ENCODE measurements at places on chromosomes 5 and 9.

GRCh38 chr9:109966643-109967368, 186.8 kb downstream of the PALM2AKAP2 start:
- DNase-seq: no peak

DNA sequence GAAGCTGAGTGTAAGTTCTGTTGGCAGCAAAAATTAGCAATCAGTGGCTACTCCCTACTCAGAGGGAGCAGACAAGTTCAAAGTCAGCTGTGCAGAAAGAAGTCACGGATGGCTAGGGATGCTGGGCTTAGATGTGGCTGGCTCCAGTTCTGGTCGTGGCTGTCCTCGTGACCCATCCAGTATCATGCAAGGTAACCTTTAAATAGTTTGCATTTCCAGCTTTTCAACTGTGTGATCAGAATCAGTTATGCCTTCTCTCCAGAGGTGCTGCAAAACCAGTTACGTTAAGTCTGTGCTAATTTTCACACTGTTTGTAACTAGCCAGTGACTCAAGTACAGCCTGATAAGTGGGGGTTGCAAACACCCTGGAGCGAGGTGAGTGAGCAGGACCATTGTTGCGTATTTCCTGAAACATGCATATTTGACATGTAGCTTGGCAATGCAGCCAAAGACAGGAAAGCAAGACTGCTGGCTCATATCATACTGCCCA, 302.4 kb downstream of the ATPSCKMT start:
- DNase-seq: no peak

GRCh38 chr5:120605325-120606079, 141.4 kb downstream of the PRR16 start:
- no peak for DNase-seq

DNA sequence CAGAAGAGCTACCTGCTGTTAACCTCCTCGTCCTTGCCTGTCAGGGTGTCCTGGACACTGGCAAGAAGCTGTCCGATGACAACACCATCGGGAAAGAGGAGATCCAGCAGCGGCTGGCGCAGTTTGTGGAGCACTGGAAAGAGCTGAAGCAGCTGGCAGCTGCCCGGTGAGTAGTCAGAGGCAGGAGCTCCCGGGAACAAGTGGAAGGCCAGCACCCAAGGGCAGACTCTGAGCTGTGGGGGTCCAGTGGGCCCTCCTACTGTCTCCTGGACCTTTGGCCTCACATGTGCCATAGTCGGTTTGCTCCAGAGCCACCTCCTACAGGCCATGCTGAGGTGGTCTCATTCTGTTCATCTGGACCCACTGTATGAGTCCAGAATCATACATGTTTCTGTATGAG, 38.7 kb downstream of the DYNC2I2 start:
- no peak for DNase-seq

GRCh38 chr9:71025201-71025600, 96.2 kb downstream of the TRPM3 start:
- DNase-seq: no peak

- no peak for DNase-seq
Observed at GRCh38 chr5:1037123-1037670, 28.6 kb downstream of the NKD2 start.

DNA sequence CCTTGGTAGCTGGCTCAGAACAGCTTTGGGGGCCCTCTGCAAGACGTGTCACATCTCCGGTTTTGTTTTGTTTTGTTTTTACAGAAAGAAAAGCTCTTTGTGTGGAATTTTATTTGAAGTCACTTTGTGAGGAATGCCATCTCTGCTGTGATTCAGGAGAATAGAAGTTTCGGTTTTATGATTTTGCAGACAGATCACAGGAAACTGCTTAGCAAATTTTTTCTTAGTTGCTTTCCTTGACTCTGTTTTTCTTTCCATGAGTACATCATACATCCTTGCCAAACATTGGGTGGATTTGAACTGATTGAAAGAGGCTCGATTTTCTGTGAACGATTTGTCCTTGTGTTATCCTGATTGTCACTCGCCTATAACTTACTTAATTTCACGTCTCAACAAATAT, 5.1 kb downstream of the SEMA5A start:
- no peak for DNase-seq

- DNase-seq: no peak
Observed at GRCh38 chr9:5799314-5799713, 33.6 kb downstream of the ERMP1 start.

DNA sequence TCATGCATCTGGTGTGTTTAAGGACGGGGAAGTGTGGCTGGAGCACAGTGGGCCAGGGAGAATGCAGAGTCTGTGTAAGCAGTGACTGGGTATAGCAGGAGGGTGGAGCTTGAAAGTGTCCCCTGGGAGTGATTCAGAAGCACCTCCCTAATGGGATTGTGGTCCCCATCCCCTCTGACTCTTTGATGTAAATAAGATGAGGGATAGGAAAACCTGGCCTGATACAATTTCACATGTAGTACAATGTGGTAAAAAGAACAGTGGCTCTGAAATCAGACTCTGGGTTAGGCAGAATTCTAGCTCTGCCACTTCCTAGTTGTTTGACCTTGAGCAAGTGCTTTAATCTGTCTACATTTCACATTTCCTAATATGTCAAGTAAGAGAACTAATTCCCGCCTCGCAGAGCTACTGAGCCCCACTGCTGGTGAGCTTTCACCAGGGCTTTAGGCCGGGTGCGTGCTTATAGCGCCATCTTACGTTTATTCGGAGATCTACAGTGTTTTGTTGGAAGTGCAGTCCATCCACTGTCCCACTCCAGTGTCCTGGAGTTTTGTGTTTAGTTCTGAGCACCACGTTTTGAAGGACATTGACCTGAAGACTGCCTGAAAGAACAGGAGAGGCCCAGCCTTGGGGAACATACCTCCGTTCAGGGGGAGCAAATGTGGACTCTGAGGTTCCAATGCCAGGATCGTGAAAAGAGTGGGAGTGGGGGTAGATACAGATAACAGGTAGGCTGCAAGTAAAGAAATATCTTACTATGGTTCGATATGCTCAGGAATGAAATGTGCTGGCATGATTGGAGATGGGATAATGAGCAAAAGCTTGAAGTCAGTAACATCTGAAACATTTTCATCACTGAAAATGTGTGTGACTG, 51.2 kb upstream of the TESK1 start:
- peak; percentile 58 for DNase-seq

GRCh38 chr9:24698881-24699518, 153.3 kb upstream of the IZUMO3 start:
- no peak for DNase-seq

- DNase-seq: no peak
Observed at GRCh38 chr9:14071484-14071883, 242.5 kb downstream of the NFIB start.

DNA sequence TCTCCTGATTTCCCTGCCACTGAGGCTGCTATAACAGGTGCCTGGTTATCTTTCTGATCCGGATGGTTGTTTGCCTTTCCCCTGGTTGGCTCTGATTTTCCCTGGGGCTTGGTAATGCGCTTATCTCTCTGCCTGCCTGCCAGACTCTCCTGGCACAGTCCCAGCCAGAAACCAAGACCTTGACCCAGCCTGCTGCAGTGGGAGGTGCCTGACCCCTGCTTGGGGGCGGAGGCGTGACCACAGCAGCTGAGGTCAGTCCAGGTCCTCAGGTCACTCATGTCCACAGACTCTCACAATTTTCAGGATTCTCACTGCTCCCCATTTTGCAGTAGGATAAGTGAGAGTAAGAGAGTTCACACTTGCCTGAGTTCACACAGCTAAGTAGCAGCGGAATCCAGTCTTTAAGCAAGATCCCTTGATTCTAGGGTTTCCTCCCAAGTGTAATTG, 24.4 kb upstream of the SYNPO start:
- no peak for DNase-seq
